ENCODE measurements at places on chromosomes 6 and 20.

DNA sequence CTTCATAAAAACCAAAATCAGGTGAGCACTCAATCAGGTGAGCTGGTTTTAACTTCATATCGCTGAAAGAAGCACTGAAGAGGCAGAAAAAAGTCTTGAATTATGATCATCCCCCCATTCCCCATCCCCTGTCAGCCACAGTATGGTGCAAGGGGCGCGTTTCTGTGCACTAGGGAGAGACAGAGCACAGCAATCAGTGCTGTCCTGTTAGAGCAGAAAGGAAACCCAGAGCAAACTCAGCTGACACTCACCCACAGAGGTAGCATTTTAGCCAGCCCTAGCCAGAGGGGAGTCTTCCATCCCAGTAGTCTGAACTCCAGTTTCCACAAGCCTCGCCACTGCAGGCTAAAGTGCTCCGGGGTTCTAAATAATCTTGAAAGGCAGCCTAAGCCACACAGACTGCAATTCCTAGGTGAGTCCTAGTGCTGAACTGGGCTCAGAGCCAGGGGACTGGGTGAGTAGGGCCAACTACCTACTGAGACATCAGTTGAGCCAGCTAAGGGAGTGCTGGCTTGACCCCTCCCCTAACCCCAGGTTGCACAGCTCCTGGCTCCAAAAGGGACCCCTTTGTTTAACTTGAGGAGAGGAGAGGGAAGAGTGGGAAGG, 1352.6 kb upstream of the GJE1 start:
- DNase-seq, result no peak

- no peak for DNase-seq
Observed at GRCh38 chr6:56368491-56368890, 121.1 kb upstream of the COL21A1 start.

DNA sequence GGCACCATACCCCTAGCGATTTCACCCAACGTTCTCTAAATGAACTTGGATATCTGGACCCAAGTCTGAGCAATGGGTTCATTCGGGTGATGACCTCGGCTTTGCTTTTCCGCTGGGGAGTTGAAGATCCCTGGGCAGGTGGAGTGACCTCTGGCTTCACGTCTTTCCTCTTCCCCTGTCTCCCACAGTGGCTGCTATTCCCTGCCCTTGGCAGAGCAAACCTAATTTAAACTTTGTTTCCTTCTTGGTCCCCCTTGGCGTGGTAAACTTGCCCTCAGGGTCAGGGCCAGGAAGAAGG, 7.8 kb upstream of the TFAP2A start:
- no peak for DNase-seq

DNA sequence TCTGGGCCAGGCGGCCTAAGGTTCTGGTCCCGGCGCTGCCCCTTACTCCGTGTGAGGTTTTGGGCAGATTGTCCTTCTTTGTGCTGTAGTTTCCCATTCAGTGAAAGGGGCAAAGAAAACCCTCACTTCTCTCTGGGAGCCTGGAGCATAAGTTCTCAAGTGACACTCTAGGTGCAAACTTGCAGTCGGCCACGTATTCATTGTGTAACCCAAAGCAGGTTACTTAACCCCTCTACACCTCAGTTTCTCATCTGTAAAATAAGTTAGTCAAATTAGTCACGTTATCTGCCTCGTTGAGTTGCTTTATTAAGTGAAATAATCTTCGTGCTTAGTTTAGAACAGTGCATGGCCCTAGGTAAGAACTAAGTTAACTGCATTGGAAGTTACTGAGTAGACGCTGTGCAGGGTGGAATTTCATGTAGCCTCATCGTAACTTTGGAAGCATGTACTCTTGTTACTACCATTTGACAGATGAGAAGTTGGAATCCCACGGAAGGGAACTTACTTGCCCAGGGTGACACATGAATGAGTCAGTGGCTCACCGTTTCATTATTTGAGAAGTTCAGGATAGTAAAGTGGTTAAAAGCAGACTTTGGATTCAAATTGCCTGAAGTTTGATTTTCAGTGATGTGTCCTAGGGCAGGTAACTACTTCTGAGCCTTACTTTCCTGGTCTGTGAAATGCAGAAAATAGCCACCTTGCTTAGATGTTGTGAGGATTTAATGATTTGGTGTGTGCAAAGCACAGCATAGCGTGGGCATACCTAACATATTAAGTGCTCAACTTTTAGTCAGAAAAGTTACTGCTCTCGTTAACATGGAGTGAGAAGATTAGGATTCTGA, 556 bp upstream of the MROH8 start:
- no peak for DNase-seq

DNA sequence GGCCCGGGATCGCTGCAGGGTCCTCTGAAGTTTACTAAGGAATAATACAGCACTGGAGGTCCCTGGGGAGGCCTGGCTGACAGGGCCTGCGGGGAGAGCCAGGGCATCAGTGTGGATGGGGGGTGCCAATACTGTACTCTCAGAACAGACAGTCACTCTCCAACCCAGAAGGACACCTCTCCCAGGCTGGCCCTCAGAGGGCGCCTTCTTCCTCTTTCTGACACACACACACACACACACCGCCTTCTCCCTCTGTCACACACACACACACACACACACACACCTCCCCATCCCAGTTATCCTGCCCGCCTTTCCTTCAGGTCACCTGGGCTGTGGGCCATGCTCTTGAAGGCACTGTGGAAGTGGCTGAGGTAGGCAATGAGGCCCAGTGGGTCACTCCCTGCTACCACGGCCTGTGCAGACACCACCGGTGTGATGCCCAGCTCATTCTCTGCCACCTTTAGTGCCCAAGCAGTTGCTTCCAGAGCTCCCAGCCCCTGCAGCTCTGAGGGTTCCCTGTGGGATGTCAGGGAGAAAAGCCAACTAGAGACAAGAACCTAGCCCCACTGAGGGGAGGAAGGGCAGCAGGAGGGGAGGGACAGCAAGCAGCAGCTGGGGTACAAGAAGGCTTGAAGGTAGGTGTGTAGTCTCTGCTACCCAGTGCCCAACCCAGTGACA, 7.5 kb downstream of the SMPD2 start:
- no peak for DNase-seq

- no peak for DNase-seq
Observed at GRCh38 chr6:13066050-13066449, 262.3 kb downstream of the TBC1D7 start.

DNA sequence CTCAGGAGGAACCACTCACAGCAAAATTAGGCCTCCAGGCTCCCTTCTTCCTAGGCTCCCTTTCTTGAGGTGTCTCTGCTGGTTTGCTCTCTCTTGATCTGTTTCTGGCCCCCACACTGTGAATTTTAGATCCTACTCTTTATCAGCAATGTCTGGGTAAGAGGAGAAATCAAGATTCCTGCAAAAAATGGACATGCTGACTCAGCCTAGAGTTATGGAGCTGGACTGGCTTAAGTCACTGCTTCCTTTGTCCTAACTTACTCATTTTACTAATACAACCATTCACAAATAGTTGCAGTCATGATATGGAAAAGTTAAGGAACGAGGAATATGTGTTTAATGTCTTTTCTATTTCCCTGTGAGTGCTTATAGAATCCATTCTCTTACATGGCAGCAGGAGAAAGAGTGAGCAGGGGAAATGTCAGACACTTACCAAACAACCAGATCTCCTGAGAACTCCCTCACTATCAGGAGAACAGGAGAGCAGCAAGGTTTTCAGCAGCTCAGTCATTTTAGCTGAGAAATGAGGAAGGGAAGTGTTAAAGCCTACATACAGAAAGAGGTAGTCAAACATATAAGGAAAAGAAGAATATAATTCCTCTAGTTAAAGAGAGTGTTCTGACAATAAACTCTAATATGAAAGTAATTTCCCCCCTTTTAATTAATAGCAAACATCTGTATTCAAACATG, 160.8 kb downstream of the PDE7B start:
- DNase-seq, result no peak

GRCh38 chr6:17884498-17885478, 102.6 kb downstream of the KIF13A start:
- DNase-seq, result no peak

GRCh38 chr6:31567531-31568370, 4.3 kb upstream of the LTA start:
- no peak for DNase-seq

GRCh38 chr6:139325686-139326085, 33.9 kb upstream of the TXLNB start:
- no peak for DNase-seq

- DNase-seq, result no peak
Observed at GRCh38 chr6:149939356-149939648, 2.5 kb upstream of the ULBP2 start.

DNA sequence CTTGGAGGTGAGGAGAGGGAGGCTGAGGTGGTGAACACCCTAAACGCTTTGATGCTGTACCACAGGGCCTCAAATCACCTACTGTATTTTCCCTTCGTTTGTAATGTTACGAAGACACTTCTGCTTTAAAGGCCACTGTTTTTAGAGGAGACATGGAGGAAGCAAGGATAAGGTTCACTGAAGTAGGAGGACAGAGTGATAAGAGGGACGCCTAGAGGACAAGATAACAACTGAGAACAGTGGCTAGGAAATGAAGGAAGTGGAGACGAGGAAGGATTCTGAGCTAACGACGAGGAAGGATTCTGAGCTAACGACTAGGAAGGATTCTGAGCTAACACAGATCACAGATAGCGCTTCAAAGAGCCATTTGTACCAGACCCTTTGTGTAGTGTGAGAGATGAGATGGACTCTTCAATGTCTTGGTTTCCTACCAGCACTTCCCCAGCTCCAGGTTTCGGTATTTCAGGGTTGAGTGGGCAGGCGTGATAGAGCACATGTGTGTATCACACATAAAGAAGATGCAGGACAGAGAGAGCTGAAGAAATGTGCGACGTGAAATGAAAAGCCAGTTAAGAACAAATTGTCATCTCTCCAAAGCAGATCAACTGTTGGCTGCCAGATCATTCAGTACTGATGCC, 7.5 kb downstream of the SF3B5 start:
- DNase-seq, result no peak
